ENCODE measurements at places on chromosomes 2 and 18.

- DNase-seq = peak; percentile 14
Observed at GRCh38 chr18:35386600-35387100, 9.5 kb upstream of the ZNF396 start.

- peak; percentile 21 for DNase-seq
Observed at GRCh38 chr2:172427990-172428831, 825 bp downstream of the ITGA6 start.

DNA sequence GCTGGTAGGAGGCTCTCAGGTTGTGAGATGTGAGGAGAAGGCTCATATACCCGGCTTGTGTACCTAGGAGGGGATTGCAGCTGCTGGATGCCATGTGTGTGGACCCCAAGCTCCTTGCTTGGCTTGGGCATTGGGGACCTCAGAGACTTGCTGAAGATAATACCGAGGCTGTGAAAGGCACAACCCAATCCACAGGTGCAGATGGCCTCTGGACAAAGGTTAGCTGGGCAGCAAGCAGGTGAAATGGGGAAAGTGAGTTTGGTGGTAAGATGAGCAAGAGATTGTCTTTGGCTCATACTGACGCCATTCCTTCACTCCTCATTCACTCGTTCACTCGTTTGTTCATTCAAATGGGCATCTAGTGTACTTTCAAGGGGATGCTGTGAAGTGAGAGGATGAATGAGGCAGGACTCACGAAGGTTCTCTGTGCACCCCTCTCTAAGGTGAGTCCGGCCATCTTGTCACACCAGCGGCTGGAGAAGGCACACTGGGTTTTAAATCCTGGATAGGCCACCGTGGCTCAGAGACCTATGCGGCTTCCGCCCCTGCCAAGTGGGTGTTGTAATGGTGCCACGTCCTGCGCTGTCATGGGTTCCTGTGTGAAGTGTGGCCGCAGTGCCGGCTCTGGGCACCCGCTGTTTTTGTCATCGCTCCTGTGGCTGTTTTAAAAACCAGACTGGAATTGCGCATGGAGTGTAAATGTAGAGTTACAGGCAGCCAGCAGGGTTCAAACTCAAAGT, 13.7 kb downstream of the FBLN7 start:
- no peak for DNase-seq

DNA sequence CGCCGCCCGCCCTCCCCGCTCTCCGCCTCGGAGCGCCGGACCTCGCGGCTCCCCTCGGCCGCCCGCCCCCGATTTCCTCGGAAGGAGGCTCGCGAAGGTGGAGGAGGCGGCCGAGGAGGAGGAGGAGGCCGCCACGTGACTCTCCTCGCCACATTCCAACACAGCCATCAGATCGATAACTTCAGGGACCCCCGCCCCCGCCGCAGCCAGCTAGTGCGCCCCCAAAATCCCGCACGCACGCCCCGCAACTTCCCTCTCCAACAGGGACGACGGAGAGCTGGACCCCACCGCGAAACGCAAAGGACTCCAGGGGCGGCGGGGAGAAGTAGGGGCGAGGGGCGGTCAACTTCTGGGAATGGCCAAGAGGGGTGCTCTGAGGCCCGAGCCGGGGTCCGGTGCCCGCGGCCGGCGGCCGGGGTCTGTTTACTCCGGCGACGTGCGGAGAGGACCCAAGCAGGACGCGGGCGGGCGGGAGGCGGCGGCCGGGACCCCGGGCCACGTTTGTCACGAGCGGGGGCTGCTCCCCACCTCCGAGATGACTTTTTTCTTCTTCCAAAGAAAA, 2.0 kb downstream of the ZNF521 start:
- DNase-seq = no peak

GRCh38 chr2:219073413-219074129, 12.8 kb upstream of the IHH start:
- DNase-seq = no peak

DNA sequence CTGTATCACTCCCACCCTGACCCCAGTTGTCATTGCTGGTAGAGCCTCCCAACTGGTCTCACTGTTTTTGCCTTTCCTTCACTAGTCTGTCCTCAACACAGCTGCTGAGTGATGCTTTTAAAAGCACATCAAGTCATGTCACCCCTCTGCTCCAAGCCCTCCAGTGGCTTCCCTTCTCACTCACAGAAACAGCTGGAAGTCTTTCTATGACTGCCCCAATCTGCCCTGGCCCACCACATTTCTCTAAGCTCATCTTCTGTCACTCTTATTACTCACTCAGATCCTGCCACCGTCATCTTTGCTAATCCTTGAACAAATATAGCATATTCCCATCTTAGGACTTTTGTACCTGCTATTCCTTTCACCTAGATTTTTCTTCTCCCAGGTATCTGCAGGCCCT, 242.6 kb upstream of the RBBP8 start:
- DNase-seq = no peak

DNA sequence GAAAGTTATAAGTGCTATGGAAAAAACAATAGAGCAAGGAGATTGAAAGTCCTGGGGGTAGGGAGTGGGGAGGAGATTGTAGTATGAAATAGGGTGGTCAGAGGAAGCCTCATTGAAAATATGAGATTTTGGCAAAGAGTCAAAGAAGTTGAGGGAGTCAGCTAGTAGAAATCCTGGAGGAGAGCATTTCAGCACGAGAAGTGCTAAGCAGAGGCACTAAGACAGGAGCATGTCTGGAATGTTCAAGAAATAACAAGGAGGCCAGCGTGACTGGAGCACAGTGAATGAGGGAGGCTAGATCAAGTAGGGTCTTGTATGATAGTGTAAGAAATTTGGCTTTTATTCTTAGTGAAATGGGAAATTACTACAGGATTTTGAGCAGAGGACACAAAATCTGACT, 2.1 kb upstream of the TSPYL6 start:
- no peak for DNase-seq

DNA sequence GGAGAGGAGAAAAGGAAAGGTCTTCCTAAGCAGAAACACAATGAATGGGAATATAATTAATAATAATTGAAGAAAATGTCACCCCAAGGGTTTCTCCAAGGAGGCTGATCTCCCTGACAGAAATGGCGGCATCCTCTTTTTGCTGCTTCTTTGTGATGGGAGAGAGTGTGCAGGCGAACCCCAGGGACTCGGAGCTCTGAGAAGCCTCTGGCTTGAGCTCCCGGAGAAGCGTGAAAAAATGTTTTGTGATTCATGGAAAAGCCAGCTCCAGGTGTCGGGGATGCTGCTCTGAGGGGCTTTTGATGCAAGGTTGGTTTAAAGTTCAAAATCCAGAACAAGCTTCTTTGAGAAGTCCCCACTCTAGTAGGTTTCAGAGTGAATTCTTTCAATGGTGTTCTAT, 91.0 kb downstream of the VWA3B start:
- DNase-seq = no peak

- DNase-seq = no peak
Observed at GRCh38 chr2:121591199-121591598, 58.1 kb downstream of the CLASP1 start.

DNA sequence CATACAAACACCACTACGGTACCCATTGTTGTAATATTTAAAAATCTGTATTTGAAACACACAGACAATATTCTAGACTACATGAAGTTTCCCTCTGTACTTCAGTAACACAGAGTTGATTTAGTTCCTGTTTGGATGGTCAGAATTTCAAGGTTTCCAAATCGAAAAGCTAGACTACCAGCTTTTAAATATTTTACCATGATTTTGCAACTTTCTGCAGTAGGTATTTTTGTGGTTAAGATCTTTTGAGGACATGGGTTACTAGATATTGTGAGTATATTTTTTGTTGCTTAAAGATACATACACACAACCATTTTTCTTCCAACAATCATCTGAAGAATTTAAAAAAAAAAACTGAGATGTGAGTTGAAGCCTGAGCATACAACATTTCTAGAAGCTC, 10.9 kb downstream of the SERPINB5 start:
- DNase-seq = no peak

- no peak for DNase-seq
Observed at GRCh38 chr2:20067992-20068584, 16.7 kb upstream of the LAPTM4A start.

- DNase-seq = no peak
Observed at GRCh38 chr18:58580623-58581022, 48.3 kb downstream of the ALPK2 start.

DNA sequence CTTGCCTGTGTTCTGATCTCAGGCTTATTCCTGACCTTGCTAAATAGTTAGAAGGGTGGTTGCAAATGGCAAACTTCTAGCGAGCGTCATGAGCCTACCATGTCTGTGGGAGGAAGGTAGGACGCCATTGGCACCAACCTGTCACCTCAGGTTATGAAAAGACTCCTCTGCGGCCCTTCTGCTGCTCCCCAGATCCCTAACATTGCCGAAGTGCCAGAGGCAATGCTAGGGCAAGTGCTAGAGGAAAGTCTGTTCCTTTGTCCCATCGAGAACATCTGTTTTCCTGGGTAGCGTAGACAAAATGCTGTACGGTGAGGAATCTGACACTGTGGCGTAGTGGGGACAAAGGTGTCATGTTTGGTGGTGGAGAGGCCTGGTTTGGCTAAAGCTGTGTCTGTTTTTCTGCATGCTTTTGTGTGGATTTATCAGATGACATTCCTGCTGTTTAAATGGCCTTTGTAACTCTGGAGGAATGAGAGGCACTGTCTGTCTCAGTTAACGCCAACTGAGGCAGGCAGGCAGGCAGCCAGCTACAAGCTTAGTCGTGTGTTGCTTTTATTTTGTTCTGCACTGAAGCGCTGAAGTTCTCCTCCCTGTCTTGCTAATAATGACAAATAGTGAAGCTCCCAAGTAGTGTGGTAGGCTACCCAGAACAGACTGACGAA, 94.1 kb downstream of the PRPF40A start:
- no peak for DNase-seq

DNA sequence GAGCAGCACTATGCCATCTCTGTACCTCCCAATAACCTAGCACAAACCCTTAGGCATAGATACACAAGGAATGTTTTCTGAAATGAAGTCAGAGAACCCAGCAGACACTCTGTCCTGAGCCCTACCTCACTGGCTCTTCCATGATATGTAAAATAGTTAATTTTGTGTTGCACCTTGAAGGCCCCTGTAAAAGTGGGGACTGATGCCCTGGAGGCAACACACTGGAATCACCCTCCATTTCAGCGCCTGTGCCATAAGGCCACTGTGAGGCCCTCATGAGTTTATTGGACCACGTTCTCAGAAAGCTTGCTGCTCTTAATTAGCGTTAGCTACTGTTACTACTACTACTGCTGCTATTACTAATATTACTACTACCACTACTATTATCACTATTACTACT, 670.1 kb upstream of the SOX11 start:
- no peak for DNase-seq

DNA sequence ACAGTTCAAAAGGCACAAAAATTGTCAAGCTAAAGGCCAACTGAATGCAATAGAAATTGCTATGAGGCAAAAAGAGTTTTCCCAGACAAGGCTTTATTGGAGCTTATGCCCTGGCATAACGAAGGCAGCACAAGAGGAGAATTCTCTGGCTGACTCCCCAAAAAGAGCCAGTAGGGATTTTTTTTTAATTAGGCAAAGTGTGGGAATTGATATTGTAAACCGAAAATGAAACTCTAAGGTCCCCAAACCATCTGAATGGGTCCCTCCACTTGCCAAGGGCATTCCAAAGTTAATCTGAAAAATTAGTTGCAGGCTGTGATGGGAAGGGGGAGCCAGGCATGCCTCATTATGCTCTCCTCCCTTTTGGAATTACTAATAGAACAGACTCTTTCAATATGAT, 118.9 kb downstream of the SPOPL start:
- no peak for DNase-seq

DNA sequence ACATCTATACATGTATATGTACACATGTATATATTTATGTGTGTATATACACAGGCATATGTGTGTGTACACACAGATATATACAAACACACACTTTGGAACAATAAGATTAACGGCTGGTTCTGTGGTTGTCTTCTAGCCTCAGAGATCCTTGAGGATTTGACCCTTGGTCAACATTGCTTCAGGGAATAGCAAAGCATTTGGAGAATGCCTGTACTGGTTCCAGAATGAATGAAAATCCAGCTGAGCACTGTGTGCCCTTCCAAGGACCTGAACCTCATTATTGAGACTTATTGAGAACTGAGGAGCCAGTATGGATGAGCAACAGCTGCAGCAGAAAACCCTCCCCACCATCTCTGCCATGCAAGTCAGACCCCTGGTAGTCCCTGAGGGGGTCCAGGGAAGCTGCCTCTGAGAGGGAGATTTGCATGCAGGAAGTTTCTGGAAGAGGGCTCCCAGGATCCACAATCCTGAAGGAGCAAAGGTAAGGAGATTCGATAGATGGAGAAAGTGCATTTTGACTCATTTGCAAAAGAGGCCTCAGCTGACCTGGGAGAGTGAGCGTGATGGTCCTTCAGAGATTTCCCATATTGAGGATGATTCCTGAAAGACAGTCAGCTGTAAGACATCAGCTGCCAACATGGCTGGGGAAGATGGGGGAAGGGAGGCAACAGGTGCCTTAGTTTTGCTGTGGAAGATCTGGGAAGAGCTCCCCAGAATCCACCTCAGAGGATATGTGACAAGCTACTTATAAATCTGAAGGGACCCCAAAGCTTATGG, 166.6 kb upstream of the NCKAP5 start:
- DNase-seq = no peak

DNA sequence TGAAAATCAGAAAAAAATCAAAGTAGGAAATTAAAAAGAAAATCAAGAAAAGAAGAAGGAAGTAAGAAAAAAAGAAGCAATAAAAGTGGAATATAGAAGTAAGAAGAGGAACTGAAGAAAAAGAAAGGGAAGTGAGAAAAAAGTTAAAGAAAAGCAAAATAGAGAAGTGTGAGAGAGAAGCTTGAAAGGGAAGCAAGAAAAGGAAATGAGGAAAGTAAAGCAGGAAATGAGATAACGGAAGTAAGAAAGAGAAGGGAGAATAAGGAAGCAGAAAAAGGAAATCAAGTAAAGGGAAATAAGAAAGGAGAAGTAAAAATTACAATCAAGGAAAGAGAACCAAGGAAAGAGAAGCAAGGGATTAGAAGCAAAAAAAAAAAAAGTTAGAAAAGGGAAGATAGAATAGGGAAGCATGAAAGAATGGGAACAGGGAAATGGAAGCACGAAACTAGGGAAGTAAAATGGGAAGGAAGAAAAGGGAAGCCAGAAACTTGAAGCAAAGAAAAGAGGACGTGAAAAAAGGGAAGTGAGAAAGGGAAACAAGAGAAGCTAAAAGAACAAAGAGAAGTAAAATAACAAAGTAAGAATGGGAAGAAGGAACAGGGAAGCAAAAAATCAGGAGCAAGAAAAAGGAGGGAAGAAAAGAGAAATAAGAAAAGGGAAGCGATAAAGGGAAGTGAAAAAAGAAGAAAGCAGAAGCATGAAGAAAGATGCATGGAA, 243.3 kb upstream of the NCKAP5 start:
- no peak for DNase-seq

GRCh38 chr2:66872081-66872985, 437.4 kb downstream of the MEIS1 start:
- DNase-seq = no peak

Data from stimulated activated CD8-positive, alpha-beta memory T cell treated with anti-CD3 and anti-CD28 coated beads, Interleukin-4, amount 100 ng/mL, for 24 hours (primary cell).